Nucleus accumbens (tissue), 56 donors: ENCODE measurements at places on chromosomes 2 and 18.

DNA sequence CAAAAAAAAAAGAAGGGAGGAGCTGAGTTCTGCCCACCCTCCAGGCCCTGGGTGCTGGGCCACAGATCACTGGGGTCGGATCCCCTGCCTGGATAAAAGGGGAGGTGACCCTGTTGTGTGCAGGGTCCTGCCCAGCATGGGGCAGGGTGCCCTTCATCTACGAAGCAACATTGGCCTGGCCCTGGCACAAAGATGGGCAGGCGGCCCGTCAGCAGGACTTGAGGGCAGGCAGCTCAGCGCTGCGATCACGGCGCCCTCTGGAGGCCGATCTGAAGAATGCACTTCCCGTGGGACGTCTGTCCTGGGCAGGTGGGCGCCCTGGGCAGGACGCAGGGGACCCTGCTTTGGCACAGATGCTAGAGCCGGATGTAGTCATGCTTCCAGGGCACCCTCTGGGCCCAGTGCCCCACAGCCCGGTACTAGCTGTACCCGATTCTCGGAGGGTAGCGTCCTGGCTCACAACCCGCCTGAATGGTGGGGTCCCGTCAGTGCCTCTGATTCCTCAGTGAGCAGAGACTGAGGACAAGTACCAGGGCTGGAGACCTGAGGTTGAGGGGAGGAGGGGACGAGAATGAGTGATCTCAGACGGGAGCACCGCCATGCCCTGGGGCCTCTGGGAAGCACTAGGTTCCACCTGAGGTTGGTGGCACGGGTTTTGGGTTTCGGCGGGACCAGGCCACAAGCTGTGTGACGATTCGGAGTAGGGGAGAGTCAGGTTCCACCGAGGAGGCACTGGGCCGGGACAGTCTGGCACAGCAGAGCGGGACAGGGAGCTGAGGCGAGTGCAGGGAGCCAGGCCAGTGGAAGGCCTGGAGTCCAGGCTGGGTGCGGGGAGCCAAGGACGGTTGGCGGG lies 18.0 kb downstream of the ARID5A start:
- no peak for DNase-seq

DNA sequence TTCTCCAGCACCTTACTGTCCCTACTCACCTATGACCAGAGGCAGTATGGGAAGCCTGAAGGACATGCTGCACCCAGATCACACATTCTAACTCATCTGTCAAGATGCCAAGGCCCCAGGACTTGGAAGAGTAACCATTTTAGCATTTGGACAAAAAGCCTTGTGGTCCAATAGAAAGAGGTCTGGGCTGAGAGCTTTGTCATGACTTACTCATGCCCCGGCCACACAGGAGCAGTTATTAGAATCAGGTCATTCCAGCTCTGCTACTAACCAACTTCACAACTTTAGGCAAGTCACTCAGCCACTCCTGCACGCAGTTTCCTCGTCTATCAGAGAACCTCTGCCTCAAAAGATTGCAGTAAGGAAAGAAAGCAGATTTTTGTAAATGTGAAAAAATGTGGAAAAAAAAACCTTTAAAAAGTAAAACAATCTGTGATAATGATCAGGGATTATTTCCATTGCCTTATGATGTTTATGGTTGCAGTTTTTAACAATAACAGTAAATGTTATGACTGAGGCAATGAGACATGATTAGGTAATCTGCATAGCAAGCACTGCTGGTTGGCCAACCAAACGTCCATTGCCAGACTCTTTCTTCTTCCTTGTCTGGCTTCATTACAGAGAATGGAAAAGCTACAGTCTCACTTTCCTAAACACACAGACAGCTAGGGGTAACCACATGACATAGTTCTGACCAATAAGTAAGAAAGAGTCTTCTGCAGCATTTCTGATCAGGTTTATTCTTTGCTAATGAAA lies 255.4 kb upstream of the CHAC2 start:
- no peak for DNase-seq

GRCh38 chr2:23449413-23449812 lies 64.4 kb downstream of the KLHL29 start:
- DNase-seq, result no peak

DNA sequence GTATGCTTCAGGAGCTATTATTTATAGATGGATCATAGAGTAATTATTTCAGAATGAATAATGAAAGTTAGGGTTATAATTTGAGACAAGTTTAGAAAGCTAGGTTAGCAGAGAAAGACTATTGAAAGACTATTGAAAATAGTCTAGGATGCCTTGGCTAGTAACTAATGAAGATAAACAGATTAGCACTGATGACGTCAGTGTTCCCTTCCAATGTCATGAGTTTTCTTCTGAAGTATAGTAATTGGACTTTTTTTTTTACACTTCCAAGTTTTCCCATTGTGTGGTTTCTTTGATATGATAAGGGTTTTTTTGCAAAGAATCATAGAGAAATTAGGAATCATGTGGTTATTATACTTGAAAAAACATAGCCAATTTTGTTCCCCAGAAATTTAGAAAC lies 1041.5 kb upstream of the CRIM1 start:
- no peak for DNase-seq

GRCh38 chr2:100940766-100941645 lies 61.1 kb upstream of the RPL31 start:
- DNase-seq, result no peak

- no peak for DNase-seq
These were observed 87.9 kb upstream of the GULP1 start for GRCh38 chr2:188203776-188204175.

- DNase-seq, result no peak
These were observed 585.0 kb upstream of the NXPH2 start for GRCh38 chr2:139365189-139365588.

GRCh38 chr2:7242189-7242867 lies 325.1 kb downstream of the RNF144A start:
- DNase-seq, result no peak

DNA sequence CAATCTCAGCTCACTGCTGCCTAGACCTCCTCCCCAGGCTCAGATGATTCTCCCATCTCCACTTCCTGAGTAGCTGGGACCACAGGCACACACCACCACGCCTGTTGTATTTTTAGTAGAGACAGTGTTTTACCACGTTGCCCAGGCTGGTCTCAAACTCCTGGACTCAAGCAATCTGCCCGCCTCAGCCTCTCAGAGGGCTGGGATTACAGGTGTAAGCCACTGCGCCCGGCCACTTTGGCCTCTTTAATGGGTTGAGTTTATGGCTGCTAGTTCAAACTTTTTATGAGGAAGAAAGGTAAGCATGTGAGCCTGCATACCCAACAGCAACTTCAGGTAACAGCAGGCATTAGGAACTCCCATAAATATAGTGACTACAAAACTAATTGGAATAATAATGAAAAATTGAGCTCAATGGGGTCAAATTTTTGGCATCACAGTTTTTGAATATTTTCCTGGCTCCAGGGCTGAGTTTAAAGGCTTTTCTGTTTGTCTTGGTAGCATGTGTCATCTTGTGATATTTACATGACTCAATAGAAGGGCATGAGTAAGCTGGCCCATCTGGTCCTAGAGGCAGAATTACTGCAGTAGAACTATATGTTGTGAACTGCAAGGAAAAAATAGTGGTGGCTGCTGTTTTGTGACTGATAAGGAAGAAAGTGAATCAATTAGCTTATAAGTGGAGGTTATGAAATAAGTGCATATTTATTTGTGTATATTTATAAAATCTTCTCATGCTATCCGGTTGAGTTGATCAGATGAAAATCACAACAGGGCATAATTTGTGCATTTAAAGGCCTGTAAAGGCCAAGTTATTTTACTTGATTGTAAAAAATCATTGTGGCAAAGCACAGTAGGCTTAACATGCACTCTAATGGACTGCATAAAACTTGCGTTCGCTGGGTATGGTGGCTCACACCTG lies 24.8 kb downstream of the GALM start:
- no peak for DNase-seq

DNA sequence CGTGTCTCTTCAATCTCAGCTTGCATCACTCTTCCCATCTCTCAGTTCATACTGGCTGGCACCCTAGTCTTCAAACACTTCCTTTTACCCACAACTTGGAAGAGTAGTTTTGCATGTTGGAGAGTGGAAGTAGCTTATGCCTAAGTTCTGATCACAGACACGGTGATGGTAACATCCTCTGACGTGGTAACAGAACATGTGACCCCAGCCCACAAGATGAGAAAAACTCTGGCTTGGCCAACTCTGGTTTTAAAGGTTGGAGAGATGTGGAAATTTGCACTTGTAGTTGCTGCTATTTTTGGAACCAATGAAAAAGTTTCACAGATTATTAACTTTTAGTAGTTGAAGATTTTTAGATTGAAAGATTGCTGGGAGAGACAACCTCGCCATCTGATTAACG lies 155.4 kb upstream of the SLC35G4 start:
- no peak for DNase-seq

DNA sequence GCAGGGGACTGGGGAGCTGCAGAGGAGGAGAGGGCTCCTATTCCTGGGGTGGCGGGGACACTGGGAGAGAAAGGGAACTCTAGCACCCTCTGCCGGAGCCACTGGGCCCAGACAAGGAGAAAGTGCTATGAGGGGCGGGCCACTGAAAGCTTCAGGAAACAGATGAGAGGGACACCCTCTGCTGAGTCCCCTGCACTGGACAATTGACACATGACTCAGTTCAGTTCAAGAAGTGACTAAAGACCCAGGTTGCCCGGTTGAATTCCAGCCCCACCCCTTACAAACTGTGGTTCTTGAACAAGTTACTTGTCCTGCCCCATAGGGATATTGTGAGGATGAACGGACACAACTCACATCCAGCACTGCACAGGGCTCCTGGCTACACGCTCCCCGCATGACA lies 5.0 kb downstream of the RUFY4 start:
- no peak for DNase-seq

GRCh38 chr18:10289251-10289650 lies 165.2 kb upstream of the APCDD1 start:
- DNase-seq, result no peak

- no peak for DNase-seq
These were observed 2.1 kb downstream of the RRM2 start for GRCh38 chr2:10124538-10125045.

- no peak for DNase-seq
These were observed 12.0 kb upstream of the RAB31 start for GRCh38 chr18:9696112-9696511.

- DNase-seq, result no peak
These were observed 81.6 kb downstream of the AGAP1 start for GRCh38 chr2:235575431-235575830.

DNA sequence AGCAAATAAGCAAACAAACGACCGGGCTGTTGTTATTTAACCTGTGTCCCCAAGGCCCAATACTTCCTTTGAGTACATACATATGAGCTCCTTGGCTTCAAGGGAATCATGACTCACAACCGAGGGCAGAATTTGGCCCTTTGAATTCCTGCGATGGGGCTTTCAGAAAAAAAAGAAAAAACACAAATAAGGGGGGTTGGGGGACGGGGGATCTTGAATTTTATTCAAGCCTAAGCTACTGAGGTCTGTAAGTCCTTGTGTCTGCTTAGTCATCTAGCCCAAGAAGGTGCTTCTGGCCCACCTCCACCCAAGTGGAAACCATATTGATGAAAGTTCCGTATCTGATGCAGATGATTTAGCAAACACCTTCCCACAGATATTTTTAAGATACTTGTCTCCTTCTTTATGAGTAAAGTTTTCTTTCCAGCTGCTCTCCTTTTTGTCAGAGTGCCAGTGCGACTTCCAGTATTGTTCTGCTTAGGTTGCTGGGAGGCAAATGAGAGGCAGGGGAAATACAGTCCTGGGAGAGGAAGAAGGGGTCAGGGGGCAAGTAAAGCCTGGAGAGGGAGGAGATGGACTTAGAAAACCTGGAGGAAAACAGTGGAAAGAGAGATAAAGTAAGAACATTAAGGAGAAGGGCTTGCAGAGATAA lies 169.6 kb downstream of the ZEB2 start:
- no peak for DNase-seq

- DNase-seq, result no peak
These were observed 28.9 kb downstream of the KLF7 start for GRCh38 chr2:207136874-207137273.

DNA sequence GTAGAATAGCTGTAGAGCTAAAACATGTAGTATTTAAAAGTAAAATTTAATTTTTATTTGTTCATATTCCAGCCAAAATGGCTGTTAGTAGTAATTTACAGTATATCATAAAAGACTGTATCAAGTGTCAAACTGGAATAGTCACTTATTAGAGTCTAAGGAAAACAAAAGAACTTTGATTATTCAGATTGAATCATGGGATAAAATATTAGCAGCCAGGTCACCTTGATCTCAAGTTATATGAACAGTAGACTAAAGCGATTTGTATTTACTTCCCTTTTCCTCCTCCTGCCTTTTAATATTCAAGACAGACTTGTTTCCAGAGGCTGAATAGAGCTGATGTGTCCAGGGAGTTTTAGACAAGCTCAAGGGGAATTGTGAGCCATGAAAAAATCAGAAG lies 54.4 kb downstream of the PMAIP1 start:
- DNase-seq, result no peak

- no peak for DNase-seq
These were observed 79.9 kb downstream of the ALK start for GRCh38 chr2:29841386-29842004.

DNA sequence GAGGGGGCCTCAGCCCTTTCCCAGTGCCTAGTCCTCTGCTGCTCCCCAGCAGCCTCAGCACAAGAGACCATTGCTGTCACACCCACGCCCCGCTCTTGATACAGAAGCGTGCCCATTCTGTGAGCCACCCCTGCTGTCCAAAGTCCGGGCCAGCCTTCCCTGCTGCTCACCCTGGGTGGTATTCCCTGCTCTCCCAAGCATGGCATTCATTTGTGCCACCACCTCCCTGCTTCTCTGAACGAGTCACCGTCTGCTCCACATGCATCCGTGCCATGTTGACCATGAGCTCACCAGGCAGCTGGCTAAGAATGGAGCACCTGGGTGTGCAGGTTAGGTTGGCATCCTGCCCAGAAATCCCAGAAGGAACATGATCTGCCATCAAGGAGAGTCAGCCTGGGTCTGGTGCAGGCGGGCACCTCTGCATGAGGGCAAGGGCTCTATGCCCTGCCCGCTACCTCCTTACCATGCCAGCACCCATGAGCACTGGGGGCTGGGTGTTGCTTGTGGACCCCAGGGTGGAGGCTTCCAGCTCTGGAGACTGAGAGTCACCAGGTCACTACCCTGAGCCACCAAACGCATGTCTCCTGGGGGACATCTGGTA lies 63.0 kb downstream of the TWIST2 start:
- no peak for DNase-seq

DNA sequence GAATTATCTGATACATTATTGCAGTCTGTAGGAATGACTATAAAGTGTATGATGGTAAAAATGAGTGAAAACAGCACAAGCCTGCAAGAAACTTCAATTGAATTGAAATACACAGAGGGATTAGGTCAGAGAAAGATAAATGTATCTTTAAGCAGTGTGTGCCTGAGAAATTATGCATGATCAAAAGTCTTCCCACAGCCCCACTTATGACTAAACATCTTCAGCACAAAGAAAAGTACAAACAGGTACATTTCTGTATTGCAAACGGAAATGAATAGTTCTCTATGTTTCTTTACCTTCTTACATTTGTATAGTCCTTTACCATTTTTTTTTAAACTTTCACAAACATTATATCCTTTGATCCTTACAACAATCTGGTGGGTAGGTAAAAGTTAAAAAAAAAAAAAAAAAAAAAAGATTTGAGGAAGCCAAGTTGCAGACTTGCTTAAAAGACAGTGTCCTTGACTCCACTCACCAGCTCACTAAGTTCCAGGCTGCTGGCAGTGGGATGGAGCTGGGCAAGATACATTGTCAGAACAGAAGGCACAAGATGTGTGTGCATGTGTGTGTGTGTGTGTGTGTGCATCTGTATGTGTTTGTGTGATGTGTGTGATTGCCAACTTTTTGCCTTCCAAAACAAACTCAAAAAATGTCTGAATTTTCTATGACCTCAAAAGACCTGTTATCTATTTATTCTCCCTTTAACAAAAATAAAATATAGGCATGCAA lies 423.7 kb upstream of the ACVR2A start:
- DNase-seq, result no peak
